AG04450 (cell line): ENCODE measurements at places on chromosomes 4 and X. TPM values are rescaled to one million over a fixed set of nuclear protein-coding genes. Genes with fewer than 3 reads are reported as not detected.

GRCh38 chr4:47721892-47722575, 115.8 kb downstream of the CORIN start:
- no peak for DNase-seq

DNA sequence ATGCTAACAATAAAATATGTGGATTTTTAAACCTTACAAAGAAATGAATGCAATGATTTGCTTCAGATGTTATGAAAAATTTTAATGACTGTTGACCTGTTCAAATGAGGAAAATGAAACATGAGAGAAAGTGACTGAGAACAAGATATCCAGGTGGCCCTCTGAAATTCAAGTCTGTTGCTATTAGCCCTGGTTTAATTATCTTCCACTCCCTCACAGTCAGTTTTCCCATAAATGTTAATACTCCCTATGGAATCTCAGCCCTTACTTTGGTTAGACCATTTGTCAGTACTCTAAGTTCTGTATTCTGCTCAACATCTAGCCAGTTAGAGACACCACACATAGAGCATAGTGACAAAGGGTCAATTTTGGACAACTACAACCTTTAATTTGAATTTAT, 327.8 kb downstream of the PDGFC start:
- no peak for DNase-seq

GRCh38 chr4:180407275-180407885, 1835.8 kb upstream of the TENM3 start:
- DNase-seq = no peak

DNA sequence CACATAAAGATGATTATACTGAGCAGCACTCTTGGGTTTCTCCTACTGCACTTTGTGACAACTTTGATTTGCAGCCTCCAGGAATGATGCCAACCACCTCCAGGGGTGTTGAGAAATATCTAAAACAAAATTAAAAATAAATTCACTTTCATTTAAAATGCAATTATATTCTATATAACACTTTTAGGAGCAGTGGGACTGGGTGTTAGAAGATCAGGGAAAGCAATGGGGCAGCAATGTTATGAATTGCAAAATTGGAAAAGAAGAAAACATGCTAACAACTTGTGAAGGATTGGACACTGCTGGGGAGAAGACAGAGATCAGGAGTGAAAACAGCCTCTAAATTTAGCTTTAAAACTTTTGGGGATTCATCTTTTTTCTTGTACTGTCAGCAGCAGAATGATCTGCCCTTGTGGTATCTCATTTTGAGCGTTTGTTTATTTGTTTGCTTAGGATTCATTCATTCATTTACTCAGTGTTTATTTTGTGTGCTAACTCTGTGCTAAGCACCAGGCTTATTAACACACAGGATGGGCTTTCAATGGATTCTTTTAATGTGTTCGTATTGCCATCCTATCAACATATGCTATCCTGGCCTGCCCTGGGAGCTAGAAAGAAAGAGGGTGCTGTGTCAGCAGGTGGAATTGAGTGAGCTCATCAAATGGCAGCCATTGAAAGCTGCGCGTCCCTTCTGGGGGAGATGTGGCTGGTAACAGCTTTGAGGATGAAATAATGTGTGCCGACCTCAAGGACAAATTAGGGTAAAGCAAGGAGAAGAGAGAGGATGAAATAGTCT, 96.5 kb downstream of the FRMPD4 start:
- DNase-seq = no peak

DNA sequence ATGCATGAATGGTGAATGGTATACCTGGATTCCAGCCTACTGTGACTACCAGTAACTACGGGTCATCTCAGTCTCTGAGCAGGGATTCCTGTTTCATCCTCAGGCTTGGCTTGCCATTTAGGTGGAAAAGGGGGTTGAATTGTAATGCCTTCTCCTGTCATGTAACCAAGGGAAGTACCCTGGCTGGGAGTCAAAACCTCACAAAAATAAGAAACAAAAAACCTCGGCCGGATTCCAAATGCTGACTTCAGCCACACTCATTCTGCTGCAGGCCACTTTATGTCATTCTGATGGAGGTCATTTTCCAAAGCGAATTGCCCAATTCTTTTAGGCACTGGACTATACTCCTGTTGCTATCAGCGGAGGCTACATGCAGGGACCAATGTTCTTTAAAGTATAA, 324.7 kb downstream of the LDB2 start:
- peak; percentile 32 for DNase-seq

GRCh38 chr4:18641334-18641733, 619.8 kb upstream of the LCORL start:
- DNase-seq = no peak

NXF2B gene
- not detected in 2 replicates for polyA plus RNA-seq

DNA sequence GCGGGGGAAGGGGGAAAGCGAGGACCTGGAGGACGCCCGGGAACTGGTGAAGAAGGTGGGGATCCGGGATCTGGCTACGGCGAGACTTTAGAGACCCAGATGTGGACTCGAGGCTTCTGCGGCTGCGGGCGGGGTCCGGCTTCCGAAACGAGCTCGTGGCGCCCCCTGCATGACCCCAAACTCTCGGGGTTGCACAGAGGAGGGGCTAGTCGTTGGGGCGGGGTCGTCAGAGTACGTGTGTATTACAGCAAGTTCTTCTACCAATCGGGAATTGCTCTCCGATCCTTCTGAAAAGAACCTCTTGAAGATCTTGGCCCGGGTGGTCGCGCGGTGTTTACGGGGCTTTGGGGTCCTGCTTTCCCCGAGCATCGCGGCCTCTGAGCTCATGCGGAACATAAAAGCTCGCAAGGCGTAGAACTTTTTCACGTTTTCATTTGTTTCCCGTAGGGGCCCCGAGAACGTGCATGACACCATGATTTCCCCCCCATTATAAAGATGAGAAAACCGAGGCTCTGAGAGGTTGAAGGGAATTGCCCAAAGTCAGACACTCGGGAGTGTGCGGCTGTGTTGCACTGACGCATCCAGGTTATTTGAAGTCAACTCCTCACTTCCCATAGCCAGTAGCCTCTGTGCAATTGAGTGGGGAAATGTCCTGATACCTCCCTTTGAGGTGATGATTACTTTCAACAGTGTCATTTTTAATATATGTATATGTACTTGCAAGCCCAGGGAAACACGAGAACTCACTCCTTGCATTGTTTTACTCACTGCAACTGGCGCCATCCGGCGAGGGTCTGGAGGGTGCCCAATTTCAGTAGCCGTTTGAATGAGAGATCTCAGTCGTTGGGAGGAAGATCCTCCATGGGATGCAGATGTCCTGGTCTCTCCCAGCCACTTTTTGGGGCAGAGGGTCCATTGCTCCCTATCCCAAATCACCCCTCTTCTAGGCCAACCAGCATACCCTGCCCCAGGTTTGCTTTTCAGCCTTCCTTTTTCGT, at the start of gene BEND4:
BEND4 (minus strand) TSS at position 149 of the 998 bp plus-strand sequence. CDS start 512 bp downstream, outside the sequence.
- no peak for DNase-seq

GRCh38 chrX:112877771-112878173, 37.1 kb upstream of the AMOT start:
- no peak for DNase-seq

GRCh38 chrX:102042372-102043325, 82.8 kb upstream of the TCEAL2 start:
- DNase-seq = no peak

LUZP4 gene
- not detected in 2 replicates for polyA plus RNA-seq

DNA sequence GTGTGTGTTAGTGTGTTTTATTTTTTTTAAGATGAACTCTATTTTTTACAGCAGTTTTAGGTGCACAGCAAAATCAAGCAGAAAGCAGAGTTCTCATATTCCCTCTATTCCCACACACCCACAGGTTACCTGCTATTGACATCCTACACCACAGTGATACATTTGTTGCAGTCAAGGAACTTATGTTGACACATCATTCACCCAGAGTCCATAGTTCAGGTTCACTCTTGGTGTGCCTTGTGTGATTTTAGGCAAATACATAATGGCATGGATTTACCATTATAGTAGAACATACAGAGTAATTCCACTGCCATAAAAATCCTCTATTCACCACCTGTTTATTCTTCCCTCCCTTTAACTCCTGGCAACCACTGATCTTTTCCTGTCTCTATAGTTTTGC, 28.7 kb downstream of the DIAPH2 start:
- no peak for DNase-seq

DNA sequence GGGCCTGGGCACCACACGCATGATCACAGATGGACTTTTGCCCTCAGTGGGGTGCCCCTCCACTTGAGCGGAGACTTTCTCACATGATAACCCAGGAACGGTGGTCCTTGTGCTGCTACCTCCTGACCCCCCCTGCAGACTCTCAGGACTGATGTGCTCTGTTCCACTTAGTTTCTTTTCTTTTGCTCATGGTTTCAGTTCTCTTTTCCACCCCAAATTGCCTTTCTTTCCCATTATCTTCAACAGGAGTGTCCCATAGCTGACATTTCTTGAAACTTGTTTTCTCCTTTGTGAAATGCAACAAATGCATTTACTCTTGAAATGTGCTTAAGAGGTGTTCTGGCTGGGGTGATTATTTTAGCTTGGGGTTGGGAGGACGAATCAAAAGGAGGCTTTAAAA, 9.0 kb downstream of the MPC1L start:
- DNase-seq = no peak

DCAF4L1 gene
- 0.01 and 0.04 TPM in 2 replicates for polyA plus RNA-seq

EXOC1L gene
- polyA plus RNA-seq = not detected in 2 replicates

DNA sequence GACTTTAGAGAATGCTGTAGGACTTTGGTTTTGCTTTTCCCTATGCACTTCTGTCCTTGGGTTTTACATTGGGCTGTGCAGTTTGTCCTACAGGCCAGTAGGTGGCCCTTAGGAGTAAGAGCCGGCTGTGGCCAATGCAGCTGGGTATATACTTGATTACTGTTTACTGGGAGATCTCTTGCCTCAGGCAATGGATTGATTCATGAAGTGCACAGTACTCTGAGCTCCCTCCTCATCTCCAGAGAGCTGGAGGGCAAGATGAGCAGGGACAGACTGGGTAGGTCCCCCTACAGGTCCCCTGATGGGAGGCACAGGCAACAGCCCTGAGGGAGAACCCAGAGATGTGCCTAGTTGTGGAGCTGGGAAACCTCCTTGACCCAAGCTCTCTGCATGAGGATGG, 103.8 kb upstream of the QRFPR start:
- peak; percentile 21 for DNase-seq

CFP gene
- polyA plus RNA-seq = 0.02 and 0.05 TPM in 2 replicates

OSTC gene
- 238 and 320 TPM in 2 replicates for polyA plus RNA-seq

LDOC1 gene
- polyA plus RNA-seq = 13.8 and 25.7 TPM in 2 replicates

DNA sequence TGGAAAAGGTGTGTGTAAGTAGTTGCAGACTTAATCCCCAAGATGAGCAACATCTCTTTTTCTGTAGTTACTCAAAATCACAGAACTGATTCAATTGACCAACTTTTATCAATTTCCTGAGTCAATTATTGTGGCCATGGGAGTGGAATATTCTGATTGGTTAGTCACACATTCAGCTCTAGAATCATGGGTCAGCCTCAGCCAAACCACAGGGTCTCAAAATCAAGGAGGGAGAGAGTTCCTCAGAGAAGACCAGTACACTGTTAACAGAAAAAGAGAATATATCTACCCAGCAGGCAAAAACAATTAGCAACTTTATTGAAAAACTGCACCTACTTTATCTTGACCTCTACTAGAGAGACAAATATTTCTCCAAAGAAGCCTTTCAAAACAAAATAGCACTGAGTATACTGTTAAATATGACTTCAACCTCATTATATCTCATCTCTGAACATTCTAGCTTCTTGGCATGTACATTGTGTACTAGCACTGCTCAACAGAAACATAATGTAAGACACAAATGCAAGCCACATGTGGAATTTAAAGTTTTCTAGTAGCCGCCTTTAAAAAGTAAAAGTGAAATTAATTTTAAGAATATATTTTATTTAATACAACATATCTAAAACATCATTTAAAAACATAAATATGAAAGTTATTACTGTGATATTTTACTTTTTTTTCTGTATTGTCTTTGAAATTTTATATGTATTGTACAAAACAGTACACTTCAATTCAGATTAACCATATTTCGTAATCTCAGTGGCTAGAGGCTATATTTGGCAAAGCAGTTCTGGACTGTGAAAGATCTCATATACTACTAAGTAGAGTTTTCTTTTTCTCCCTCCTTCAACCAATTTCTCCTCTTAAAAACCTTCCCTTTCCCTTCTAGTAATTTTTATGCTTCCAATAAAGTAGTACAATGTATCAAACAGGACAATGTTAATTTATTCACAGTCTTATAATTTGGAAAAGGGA, 11.8 kb upstream of the LCORL start:
- DNase-seq = no peak

GRCh38 chr4:108029016-108029720, 39.5 kb downstream of the HADH start:
- no peak for DNase-seq

DDX60 gene
- polyA plus RNA-seq = 7.1 and 8.4 TPM in 2 replicates

DNA sequence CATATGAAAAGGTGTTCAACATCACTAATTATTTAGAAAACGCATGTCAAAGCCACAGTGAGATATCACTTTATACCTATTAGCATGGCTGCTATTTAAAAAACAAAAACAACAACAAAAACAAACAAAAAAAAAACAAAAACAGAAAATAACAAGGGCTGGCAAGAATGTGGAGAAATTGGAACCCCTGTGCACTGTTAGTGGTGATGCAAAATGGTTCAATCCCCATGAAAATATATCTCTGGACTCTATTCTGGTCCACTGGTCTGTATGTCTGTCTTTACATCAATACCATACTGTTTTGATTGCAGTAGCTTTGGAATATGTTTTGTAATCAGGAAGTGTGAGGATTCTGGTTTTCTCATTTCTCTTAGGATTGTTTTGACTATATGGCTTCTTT, 43.6 kb upstream of the SPP1 start:
- no peak for DNase-seq

DNA sequence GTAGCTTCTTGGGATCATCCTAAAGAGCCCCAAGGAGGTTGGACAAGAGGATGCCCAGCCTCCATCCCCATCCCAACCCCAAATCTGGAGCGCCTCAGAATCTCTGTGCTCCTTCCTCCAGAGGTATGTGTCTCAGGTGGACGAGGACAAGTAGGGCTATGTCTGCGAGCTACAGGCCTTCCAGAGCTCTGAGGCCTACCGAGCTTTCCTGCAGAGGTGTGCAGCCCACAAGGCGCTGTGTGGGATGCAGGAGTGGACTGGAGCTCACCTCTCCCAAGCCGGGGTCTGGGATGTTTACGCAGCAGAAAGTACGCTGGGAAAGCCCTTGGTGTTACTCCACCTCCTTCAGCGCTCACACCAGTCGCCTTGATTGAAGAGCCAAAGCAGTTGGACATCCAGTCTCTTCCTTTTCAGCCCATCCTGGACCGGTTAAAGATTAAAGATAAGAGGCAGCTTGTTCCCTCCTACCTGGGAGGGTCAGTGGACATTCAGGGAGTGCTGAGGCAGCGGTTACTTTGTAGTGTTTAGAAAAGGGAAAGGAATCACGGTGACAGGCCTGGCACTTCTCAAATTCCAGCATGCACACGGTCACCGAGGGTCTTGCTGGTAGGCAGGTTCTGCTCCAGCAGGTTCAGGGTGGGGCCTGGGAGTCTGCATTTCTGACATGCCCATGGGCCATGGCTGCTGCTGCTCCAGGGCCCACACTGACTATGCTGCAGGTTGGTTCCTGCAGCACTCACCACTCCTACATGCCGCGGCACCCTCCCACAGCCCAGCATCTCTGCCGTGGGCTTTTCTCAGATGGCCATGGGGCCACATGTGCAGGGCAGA, 29.5 kb upstream of the JAKMIP1 start:
- no peak for DNase-seq
